ENCODE measurements at places on chromosomes 4 and X.
A peak's percentile ranks its signal among the peaks of the same experiment; 100 is the strongest.

DNA sequence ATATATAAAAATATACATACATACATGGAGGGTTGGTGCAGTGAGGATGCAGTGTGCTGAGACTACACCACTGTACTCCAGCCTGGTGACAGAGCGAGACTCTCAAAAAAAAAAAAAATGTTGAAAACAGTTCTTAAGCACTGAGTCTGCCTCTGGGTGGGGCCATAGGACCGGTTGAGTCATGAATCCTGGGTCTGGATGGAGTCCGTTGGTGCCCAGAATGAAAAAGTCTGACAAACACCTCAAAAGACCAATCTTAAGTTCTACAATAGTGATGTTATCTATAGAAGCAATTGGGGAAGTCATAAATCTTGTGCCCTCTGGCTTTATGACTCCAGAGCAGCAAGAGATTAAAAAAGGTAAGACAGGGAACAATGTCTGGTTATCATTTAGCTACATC is 70.4 kb downstream of the FGFBP1 start:
- no peak for DNase-seq

DNA sequence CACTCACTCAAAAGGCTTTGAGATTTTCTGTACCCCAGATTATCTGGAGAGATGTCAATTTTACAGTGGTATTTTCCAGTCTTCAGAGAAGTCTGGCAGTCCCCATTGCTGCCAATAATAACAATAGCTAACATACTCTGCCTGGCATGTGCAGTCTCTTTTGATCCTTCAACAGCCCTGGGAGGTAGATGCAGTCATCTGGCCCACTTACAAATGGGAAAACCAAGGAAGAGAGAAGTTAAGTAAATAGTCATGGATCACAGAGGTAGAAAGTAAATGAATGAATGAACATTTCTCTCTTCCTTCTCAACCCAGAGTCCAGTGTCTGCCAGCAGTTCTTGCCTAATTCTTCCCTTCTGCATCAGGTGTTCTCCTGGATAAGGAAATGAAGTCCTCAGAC is 113.0 kb upstream of the EDNRA start:
- no peak for DNase-seq

GRCh38 chrX:39624166-39624565 is 473.6 kb downstream of the BCOR start:
- DNase-seq: no peak

- DNase-seq: no peak
Observed at GRCh38 chr4:108830509-108831244, 67.8 kb upstream of the ETNPPL start.

DNA sequence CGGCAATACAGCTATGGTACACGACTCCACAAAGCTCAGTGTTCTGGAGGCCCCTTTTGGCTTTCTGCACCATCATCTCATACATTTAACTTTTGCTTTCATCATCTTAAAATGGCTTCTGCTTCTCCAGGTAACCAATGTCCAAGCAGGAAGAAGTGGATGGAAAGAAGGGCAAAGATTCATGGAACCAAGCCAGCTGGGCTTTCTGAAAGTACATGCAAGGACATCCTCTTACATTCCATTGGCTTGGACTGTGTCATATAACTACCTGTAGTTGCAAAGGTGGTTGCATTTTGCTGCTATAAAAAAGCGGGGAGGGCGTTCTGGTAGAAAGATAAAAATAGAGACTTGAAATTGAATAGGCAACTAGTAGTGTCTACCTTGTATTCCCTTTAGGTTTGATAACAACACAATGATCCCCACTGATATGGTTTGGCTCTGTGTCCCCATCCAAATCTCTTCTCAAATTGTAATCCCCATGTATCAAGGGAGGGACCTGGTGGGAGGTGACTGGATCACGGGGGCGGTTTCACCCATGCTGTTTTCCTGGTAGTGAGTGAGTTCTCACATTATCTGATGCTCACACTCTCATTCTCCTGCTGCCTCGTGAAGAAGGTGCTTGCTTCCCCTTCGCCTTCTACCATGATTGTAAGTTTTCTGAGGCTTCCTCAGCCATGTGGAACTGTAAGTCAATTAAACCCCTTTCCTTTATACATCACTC is 6.7 kb upstream of the FHIP1A start:
- DNase-seq: no peak

DNA sequence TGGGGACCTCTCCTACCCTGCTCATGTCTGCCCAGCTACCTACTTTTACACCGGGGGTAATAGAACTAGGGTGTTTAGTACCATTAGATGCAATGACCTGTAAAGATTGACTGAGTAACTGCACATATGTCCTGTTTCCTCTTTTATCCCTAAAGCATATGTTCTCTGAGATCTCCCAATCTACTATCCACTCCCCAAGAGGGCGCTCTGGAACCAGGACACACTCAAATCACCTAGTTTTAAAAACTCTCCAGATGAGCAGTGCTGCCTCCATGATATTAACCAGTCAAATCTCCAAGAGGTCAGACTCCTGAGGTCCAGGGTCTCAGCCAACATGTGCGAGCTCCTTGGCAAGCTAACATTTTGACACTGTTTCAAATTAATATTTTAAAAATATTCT is 87.0 kb upstream of the TSPAN5 start:
- peak; percentile 1 for DNase-seq

GRCh38 chrX:115311139-115311538 is 21.6 kb downstream of the LUZP4 start:
- DNase-seq: no peak

GRCh38 chr4:81030981-81031791 is 678 bp downstream of the BMP3 start:
- DNase-seq: no peak

DNA sequence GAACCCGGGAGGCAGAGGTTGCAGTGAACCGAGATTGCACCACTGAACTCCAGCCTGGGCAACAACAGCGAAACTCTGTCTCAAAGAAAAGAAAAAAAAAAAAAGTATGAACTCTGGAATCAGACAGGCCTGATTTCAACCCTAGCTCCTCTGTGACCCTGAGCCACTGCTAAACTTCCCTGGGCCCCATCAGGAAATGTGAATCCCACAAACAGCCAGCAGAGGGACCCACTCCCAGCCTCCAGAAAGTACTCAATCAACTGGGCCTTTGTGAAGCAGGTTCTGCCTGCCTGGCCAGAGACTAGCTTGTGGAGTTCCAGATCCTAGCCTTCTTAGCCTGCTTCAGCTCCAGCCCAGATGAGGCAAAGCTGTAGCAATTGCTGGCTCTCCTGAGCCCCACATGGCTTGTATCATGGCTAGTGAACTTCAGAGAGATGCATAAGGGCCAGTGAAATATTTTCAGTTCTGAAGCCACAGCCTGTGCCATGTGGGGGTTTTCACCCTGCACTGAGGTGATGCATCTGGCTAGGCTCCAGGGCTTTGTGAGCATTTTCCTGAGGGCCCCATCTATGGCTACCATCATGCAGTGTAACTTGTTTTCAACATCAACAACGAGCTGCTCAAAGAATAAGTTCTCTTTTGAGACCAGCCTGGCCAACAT is 7.2 kb upstream of the IDS start:
- peak; percentile 34 for DNase-seq

DNA sequence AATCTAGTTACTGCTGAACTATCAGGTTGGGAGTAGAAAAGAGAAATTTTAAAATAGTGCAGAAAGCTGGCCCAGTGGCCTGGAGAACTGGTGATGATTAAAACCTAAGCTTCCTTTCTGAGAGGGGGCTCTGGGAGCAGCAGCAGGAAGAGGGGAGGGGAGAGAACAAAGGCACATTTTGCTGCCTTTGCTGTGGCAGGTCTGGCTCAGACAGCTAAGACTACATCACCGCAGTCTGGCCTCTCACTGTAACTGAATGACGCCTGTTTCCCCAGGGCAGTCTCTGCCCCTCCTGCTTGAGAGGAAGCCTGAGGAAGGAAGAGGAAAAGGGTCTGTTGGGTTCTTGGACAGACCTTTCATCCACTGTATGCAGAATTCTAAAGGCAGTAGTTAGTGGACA is 148.5 kb downstream of the FRAS1 start:
- DNase-seq: no peak

DNA sequence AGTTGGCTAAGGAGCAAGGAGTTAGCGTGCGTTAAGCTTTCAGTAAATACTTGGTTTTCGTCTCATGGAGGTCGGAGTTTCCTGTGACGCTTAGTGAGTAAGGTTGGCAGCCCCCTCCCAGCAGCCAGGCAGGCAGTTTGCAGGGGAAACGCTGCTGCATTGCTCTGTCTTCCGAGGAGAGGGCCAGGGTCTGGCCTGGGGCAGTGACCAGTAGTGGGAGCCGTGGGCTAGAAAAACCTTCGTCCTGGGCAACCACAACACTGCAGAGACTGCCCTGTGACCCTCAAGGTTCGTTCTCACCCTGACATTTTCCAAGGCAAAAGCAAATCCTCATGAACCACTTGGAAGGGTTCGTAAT is 432 bp downstream of the TMEM175 start:
- no peak for DNase-seq

DNA sequence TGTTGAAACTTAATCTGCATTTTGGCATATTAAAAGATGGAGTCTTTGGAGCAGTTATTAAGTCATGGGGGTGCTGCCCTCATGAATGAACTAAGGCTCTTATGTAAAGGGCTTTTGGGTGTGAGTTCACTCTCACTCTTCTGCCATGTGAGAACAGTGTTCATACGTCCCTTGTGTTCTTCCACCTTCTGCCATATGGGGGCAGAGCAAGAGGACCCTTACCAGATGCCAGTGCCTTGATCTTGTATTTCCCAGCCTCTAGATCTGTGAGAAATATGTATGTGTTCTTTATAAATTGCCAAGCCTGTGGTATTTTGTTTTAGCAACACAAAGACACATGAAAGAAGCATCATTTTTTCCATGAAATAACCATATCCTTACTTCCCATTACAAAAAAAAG is 213.9 kb downstream of the SPOCK3 start:
- DNase-seq: peak; percentile 10

- no peak for DNase-seq
Observed at GRCh38 chr4:112861691-112862674, 187.5 kb upstream of the ANK2 start.

All from NCI-H1694 treated with DMSO at 0.1 percent for 48 hours (cell line).